ENCODE measurements at places on chromosomes 16 and 17. TPM values are rescaled to one million over a fixed set of nuclear protein-coding genes. Genes with fewer than 3 reads are reported as not detected.

DNA sequence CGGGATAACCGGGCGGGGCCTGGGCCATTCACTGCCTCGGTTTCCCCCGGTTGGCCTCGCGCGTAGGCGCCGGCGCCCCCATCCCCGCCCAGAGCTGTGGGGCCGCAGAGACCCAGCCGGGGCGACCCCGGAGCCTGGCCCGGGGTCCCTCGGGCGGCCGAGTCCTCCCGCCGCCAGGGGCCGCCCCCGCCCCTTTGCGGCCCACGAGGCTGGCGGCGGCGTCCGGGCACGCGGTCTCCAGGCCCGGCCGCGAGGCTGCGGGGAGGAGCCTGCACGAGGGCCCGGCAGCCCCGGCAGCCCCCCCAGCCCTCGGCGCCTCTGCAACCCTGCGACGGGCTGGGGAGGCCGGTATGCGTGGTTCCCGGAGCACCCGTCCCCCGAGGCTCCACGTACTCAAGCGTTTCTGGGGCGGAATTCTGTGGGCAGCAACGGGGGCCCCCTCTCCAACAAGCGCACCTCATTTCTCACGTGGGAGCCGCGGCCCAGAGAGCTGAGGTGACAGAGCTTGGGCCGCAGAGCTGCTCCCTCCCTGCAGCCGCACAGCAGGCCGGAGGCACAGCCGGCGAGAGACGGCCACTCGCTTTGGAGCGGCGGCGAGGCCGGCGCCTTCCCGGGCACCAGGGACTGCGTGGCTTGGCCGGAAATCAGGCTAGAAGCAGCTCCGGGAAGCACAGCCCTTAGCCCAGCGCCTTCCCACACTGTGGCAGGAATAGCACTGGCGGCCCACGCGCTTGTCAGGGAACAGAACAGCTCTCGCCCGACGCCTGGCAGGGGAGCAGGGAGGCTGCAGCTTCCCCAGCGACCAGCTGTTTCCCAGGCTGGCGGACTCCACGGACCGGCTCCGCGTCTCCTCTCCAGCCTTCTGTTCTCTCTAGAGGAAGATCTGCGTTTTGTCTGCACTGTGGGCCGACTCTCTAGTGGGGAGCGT, 867 bp upstream of the LIMD2 start:
- peak; percentile 86 for DNase-seq

DNA sequence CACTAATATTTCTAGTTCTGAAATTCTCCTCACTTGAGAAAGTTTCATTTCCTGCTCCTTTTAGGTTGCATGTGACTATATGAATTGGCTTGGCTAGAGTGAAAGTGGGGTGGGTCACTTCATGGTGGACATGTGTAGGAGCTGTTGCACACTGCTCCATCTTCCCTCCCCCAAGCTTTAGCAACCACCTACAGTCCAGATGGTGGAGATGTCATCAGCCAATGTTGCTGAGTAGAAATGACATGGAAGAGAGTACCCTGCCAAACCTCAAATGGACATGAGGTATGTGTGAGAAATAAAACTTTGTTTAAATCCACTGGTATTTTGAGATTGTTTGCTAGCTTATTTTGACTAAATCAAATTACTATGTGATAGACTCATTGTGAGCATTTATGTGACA, 281.5 kb downstream of the CA10 start:
- no peak for DNase-seq

- DNase-seq = no peak
Measured at GRCh38 chr16:63530974-63531373, 1494.7 kb upstream of the CDH8 start.

WNT3 gene
- total RNA-seq = 1.0 TPM

- DNase-seq = no peak
Measured at GRCh38 chr17:58747674-58748073, 8.0 kb upstream of the PPM1E start.

- no peak for DNase-seq
Measured at GRCh38 chr17:42159796-42160530, 5.2 kb upstream of the RAB5C start.

KRTAP4-12 gene
- total RNA-seq = not detected

DNA sequence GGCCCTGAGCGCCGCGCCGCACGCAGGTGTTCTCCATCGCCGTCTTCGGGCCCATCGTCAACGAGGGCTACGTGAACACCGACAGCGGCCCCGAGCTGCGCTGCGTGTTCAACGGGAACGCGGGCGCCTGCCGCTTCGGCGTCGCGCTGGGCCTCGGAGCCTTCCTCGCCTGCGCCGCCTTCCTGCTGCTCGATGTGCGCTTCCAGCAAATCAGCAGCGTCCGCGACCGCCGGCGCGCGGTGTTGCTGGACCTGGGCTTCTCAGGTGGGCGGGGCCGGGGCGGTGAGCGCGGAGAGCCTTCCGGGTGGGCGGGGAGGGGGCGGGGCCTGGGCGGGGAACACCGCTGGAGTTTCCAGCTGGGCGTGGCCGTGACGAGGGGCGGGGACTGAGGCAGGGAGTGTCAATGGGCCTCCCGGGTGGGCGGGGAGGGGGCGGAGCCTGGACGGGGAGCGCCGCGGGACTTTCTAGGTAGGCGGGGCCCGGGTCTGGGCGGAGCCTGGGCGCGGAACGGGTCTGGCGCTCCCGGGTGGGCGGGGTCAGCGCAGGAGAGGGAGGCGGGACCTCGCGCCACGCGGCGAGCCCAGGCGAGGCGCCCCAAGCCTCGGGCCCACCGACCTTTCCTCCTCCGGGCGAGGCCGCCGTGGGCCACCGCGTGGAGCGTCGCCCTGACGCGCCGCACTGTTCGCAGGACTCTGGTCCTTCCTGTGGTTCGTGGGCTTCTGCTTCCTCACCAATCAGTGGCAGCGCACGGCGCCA, 2.4 kb downstream of the SYNGR3 start:
- DNase-seq = peak; percentile 96

CDT1 gene
- 0.27 TPM for total RNA-seq

ACE gene
- total RNA-seq = 0.67 TPM

GRCh38 chr17:55420067-55420775, 1.4 kb downstream of the MMD start:
- DNase-seq = peak; percentile 88

DNA sequence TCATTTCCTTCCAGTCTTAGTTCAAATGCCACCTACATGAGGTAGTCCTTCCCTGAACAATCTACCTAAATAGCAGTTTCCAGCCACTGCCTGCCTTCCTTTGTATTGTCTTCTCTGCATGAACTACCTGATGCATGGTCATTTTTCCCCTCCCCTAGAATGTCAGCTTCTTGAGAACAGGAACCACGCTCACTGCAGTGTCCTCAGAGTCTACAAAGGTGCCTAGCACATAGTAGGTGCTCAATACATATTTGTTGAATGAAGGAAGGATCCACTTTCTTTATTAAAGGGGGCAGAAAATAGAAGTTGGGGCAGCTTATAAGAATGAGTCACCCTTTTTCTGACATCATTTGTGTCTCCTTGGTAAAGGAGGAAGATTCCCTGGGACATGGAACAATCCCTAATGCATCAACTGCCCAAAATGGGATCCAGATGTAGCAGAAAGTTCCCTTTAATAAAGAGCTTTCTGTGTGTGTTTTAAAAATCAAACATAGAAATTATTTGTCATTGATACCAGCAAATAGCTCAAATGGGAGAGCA, 4.4 kb upstream of the CYLD start:
- DNase-seq = no peak

- DNase-seq = no peak
Measured at GRCh38 chr17:76691379-76692191, 19.2 kb downstream of the MXRA7 start.

DNA sequence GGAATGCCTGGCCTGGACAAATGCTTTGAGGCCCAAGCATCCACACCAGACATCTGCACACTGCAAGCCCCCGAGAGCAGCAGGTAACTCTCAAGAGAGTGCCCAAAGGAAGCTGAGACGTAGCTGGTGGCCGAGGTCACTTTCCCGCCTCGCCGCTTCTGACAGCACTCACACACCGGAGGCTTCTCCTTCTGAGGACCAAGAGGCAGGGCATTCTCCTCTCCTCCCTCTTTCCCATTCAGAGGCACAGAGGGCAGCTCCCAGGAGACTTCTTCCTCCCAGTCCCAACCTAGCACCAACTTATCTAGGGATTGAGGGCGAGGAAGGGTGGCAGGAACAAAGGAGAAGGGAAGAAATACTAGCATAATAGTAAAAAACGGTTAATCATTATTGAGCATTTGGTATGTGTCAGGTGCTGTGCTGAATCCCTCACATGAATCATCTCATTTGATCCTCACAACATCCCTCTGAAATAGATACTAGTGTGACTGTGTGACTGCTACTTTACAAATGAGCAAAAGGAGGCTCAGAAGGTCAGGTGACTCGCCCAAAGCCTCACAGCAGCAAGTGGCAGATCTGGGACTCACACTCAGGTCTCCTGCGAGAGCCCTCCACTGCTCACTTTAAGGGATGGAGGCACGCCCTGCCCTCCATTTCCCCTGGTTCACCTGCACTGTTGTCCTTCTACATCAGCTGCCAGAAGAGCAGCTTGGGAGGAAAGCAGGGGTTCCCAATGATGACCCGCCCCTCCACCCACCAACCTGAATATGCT, 41.8 kb downstream of the MYO18A start:
- peak; percentile 55 for DNase-seq

DNA sequence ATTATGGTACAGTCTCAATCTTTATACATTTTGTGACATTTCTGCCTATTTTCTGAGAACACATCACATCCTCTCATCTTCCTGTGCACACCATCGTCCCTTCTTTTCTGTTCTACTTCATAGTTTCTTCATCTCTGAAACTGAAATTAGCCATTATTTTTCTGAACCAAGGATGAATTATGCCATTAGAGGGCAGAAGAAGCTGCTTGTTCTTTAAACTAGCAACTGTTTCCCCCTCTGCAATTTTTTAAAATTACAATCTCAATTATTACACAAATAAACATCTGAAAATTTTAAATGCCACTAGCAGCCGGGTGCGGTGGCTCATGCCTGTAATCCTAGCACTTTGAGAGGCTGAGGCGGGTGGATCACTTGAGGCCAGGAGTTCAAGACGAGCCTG, 41.3 kb downstream of the RBBP6 start:
- DNase-seq = no peak

GAS7 gene
- 13.6 TPM for total RNA-seq

DNA sequence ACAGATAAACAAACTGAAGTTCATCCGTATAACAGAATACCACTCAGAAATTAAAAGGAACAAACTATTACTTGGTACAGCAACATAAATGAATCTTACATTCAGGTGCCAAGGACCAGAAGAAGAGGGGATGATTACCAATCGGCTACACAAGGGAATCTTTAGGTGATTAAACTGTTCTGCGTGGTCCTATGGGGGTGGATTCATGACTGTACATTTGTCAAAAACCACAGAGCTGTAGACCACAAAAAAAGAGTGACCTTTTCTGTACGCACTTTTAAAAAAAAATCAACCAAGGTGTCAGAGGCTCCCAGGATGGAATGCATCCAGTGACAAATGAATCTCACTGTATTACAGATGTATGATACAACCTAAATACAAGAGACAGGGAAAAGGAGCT, 110.8 kb downstream of the CDYL2 start:
- no peak for DNase-seq

DNA sequence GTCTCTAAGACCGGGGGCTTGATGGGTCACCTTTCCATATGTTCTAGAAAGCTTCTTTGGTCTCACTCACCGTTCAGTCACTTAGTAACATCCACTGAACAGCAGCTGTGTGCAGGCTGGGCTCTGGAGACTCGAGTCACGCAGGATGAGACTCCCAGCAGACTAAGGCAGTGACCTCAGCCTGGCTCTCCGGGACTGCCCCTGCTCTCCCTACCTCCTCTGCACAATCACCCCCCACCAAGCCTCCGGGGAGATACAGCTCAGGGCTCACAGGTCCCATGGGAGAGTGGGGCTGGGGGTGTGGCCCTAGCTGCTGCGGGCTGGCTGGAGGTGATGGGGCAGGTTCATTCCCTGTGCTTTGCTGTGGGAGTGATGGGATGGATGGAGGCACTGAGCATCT, 14.1 kb downstream of the FLYWCH2 start:
- DNase-seq = peak; percentile 85

GRCh38 chr17:9173386-9173983, 152.2 kb downstream of the NTN1 start:
- DNase-seq = no peak

DNA sequence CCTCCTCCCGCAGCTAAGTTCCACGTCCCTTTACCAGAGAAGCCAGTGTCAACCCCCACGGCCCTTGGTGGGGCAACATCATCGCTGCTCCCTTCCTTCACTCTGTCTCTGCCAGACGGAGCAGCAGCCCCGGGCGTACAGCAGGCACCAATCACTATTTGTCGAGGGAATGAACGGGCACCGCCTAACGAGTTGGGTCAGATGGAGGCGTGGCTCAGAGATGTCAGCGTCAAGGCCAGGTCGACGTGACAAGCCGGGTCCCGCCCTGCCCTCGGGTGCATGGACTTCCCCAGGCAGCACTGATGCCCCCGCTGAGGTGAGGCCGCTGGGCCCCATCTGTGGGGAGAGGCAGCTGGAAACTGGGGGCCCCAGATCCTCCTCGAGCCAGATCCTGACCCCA, 50.0 kb downstream of the CBFA2T3 start:
- DNase-seq = no peak

DNA sequence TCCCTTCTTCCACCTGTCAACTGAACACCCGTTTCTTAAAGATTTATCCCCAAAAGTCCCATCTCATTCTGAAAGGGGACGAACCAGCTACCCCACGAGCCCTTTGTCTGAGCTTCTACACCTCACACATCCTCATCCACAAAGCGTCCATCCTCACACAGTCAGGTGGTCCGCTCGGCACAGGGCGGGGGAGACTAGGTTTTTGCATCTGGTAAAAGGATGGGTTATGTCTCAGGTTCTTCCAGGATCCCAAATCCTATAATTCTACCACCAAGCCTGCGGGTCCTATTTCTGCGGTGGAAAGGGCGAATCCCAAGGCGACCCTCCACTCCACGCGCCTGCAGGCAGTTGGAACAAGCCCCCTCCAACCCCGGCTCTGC, 458 bp downstream of the GFOD2 start:
- no peak for DNase-seq

Measured in B cell (primary cell).